NCI-H1436 (cell line): ENCODE measurements at places on chromosomes 7 and 10.
A peak's percentile ranks its signal among the peaks of the same experiment; 100 is the strongest.

DNA sequence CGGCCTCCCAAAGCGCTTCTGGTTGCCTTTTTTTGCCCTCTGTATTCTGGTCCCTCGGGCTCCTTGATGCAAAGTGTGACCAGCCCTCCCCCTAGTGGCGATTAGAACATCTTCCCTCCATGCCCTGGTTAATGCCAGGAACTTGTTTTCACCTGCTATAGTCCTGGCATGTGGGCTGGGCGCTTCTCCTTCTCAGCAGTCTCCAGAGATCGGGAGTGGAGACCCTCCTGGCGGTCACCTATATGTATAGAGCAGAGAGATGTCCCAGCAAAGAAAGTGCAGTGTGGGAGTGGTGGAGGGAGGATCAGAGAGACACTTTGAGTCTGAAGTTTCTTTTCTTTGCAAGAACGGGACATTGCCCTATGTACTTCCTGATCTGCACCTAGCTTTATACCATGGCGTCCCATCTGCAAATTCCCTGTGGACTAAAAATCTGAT, 264.1 kb downstream of the OTUD1 start:
- DNase-seq, result peak; percentile 58

GRCh38 chr7:104367926-104368325, 39.5 kb downstream of the LHFPL3 start:
- DNase-seq, result no peak

GRCh38 chr10:128537834-128538330, 411.7 kb upstream of the MKI67 start:
- no peak for DNase-seq

- no peak for DNase-seq
Measured at GRCh38 chr7:5697754-5698424, 83.6 kb downstream of the RNF216 start.

DNA sequence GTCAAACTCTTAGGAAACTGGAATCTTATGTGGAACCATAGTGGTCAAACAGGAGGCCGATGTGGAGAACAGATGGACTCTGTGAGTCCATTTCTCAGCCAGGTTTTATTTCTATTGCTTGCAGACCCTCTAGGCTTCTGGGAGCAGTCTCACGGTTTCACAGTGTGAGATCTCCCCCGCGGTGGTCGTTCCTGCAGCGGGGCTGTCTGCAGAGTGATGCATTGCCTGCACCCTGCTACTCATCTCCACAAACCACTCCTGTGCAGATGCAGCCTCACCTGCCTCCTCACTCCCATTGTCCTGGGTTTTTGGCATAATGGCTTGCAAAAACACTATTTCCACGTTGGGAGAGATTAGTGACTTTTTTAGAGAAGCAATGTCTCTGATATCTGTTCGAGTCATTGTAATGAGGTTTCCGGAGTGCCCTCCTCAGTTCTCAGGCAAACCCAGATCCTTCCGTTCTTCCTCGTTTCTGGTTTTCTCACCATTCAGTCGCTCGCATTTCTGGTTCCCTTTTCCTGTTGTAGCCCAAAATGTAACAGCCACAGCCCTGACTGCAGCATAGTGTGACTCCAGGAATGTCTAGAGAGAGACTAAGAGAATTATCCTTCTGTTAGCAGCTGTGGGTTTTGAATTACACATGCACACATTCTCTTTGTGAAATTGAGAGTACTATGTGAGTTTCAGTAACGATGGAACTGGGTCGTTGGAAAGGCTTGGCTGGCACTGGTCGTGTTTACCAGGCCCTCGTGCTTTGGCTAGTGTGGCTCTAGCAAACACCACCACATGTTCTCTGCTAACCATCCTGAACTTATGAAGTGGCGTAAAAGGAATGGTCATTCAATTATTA, 30.2 kb downstream of the ACADSB start:
- DNase-seq, result no peak

DNA sequence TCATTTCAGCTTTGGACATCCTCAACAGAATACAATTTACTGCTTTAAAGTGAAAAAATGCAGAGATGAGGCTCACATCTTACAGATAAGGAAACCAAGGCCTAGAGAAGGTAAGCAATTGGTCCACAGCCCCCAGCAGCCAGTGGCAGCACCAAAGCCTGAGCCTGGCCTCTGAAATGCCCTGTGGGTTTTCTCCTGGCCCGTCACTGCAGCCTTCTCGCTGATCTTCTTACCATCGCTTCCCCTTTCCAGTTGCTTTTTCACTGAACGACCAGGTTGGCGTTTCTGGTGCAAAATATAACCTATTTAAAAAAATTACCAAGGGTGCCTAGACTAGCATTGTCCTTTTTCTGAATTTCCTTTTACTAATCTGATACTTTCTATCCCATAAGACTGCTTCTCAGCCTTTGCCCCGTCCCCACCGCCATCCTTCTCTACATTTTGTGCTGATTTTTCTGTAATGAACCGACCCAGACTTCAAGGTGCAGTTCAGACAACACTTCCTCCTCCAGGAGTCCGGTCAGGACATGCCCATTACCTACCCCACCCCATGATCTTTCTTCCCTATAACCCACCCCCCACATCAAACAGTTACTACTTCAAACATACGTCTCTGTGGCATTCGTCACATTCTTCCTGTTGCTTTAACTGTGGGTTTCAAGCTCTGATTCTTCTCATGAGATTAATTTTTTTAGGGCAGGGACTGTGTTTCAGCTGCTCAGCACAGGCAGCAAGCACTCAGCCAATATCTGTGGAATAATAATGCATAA, 289.4 kb downstream of the DNAJB6 start:
- no peak for DNase-seq

DNA sequence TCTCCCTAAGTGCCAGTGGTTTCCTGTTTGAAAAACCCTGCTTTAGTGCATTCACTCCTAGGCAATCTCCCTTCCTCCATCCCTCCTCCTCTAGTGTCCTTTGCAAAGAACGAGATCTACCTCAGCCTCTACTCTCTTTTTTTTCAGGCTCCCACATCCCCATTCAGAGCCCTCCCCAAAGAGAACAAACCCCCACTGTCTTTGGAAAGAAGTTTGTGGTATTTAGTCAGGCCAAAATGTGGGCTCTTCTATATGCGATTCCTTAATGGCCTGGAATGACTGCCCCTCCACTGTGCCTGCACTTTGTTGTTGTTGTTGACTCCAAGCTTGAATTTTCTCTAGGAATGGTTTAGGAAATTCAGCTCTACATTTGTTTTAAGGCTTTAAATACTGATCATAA, 36.3 kb downstream of the PALS2 start:
- no peak for DNase-seq

- no peak for DNase-seq
Measured at GRCh38 chr10:112844681-112845544, 105.1 kb upstream of the TCF7L2 start.

GRCh38 chr10:101373063-101373462, 19.1 kb downstream of the BTRC start:
- DNase-seq, result no peak

- no peak for DNase-seq
Measured at GRCh38 chr7:134714470-134715205, 64.8 kb upstream of the CALD1 start.

GRCh38 chr7:45162943-45163691, 5.5 kb downstream of the RAMP3 start:
- DNase-seq, result no peak

- DNase-seq, result no peak
Measured at GRCh38 chr7:41979834-41980307, 257.1 kb downstream of the GLI3 start.

DNA sequence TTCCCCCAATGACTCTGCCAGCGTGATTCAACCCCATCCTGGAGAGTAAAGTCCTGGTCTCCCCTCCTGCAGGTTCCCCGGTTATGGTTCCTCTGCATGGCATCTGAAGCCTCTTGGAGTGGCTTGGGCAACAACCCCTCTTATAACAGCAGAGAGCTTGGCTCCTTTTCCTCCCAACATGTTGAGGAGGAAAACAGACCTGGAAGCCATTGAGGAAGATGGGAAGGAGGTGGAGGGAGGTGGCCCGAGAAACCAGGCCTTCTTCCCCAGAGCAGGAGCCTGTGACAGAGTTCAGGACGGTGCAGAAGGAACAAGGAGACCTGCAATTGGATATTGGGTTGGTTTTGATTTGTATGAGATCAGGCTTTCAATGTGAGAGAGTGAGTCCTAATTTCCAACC, 184.0 kb upstream of the ADCY1 start:
- DNase-seq, result no peak

- no peak for DNase-seq
Measured at GRCh38 chr7:113084496-113085172, 2.0 kb downstream of the GPR85 start.

GRCh38 chr7:25221009-25221408, 7.3 kb downstream of the NPVF start:
- no peak for DNase-seq

DNA sequence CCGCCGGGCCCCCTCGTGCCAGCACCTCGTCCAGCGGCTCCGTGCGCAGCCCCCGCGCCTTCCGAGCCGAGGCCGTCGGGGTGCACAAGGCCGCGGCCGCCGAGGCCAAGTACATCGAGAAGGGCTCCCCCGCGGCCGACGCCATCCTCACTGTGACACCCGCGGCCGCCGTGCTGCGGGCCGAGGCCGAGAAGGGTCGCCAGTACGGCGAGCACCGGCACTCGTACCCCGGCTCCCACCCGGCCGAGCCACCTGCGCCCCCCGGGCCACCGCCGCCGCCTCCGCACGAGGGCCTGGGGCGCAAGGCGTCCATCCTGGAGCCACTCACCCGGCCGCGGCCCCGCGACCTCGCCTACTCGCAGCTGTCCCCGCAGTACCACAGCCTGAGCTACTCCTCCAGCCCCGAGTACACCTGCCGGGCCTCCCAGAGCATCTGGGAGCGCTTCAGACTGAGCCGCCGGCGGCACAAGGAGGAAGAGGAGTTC, 76.5 kb downstream of the ELFN1 start:
- no peak for DNase-seq

- DNase-seq, result no peak
Measured at GRCh38 chr7:158043551-158044481, 543.8 kb downstream of the PTPRN2 start.

GRCh38 chr10:113382691-113383090, 170.2 kb upstream of the HABP2 start:
- DNase-seq, result no peak

GRCh38 chr10:68878496-68878895, 22.6 kb upstream of the DDX50 start:
- no peak for DNase-seq

DNA sequence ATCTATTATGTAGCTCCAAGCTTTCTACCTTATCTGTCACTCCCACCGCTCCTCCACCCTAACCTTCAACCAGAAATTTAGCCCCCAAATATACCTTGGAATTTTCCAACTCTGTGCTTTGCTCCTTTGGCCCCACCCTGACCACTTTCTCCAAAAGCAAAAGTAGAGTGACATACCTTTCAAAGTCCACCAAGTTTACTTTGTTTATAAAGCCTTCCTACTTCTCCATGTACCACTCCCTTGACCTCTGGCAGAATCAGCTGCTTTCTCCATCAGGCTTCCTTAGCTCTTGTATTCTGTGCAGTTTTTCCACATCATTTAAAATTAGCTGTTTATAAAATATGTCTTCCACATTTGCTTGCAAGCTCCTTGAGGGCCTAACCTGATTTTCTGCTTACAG, 40.9 kb upstream of the RSBN1L start:
- DNase-seq, result no peak

GRCh38 chr7:36298106-36298505, 91.6 kb upstream of the ANLN start:
- no peak for DNase-seq

- DNase-seq, result no peak
Measured at GRCh38 chr10:79107736-79108264, 39.0 kb downstream of the ZMIZ1 start.
